Stimulated activated CD4-positive, alpha-beta T cell treated with anti-CD3 and anti-CD28 coated beads, TNF-alpha, amount 100 ng/mL, for 1 hour (primary cell): ENCODE measurements at places on chromosomes 7 and 10.

DNA sequence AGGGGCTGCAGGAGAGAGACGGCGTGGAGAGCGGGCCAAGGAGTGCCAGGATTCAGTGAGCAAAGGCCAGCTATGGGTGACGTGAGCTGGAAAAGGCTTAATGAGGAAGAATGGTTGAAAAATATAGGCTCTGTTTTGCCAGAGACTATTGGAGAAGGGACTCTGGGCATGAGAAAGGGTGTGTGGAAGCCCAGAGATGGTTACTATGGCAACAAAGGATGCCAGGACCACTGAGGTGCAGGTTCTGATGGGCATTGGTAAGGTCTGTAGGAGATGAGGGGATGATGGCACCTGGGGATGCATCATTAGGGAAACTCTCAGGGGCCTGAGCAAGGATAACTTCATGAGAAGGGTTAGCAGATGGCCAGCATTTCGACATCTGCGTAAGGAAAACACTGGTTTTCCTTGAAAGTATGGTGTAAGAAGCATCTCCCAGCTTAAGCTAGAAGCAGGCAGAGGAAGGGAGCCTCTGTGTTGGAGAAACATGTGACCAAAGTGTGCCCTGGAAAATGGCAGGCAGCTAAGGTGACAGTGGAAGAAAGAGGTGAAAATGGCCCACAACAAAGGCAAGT lies 21.6 kb upstream of the FAM180A start:
- no peak for DNase-seq

- DNase-seq, result no peak
Measured at GRCh38 chr7:96084881-96085553, 236.9 kb downstream of the SLC25A13 start.

DNA sequence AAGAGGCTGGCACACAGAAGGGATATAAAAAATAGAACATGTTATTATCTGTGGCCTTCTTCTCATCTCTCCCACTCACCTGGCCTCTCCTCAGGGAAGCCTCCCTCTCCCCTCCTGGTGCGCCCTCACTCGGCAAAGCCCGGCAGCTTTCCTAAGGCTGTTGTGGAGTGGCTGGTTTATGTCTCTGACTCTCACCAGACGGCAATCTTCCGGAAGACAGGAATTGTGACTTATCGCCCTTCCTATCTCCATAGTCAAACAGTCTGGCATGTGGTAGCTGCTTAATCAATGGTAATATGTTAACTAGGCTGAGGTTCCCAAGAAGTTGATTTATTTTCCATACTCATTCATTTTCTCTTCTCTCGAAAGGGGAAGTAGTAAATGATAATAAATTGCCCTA lies 78.7 kb downstream of the ATXN7L1 start:
- no peak for DNase-seq

DNA sequence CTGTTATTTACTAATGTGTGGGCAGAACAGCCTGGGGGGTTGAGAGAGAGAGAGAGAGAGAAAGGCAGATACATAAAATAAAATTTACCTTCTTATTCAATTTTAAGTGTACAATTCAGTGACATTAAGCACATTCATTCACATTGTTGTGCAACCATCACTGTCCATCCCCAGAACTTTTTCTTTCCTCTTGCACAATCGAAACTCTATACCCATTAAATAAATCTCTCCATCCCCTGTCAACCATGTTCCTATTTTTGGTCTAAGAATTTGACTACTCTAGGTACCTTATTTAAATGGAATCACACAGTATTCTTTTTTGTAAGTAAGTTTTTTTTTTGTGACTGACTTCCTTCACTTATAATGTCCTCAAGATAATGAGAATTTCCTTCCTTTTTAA lies 181.6 kb downstream of the SND1 start:
- no peak for DNase-seq

- DNase-seq, result no peak
Measured at GRCh38 chr7:44574287-44574872, 672 bp upstream of the DDX56 start.

DNA sequence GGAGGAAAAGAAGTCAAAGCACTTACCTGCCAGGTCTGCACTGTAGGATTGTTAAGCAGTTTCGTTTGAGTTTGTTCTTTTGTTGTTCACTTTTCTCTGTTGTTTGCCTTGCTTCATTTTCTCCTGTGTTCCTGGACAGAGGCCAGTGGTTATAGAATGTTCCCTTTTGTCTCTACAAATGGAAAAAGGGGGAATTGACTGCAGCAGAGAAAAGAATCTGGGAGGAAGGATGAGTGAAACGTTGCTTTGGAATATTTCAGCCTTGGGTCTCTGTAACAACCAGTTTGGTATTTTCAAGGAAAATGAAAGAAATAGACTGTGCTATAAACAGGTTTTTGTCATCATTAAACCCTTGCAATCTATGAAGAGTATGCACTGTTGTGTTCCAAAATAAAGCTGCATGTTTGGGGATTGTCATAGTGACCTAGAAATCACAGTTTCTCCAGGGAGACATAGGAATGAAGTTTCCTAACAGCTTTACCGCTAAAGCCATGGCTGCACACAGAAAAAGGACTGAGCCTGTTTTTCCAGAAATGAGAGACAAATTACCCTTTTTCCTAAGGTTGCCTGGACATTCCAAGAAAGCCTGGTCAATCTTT lies 60.8 kb upstream of the HABP2 start:
- no peak for DNase-seq

DNA sequence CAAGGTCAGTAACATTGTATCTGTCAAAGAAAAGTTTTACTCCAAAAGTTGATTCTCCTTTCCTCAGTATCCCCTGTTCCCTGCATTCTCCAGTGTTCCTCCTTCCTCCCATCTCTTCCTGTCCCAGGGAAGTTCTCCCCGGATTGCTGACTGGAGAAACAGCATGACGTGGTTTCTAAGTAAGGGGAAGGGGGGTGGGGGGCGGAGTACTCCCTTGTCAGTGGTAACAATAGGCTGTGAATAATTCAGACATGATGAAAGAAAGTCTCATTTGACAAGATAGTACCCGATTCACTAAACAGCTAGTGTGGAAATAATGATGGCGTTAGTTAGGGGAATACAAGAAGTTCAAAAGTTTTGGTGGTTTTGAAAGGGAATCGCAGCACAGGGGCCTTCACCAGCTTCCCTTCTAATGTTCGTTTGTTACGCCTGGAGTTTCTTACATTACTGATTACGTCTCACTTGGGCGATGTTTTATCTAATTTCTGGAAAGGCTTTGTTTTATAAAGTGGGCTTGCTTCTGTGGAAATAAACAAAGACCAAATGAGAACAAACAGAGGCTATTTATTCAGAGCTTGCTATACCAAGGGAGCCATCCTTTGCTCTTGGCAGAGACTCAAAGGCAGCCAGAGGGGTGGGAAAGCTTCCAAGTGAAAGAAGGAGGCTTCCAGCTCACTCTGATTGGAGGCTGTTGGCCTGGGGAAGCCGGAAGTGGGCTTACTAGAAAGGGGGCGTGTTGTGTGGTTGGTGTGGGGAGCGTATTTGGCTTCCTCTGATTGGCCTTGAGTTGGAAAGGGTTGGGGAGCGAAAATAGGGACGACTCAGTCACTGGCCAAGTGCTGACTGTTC lies 453.7 kb downstream of the SDK1 start:
- no peak for DNase-seq

DNA sequence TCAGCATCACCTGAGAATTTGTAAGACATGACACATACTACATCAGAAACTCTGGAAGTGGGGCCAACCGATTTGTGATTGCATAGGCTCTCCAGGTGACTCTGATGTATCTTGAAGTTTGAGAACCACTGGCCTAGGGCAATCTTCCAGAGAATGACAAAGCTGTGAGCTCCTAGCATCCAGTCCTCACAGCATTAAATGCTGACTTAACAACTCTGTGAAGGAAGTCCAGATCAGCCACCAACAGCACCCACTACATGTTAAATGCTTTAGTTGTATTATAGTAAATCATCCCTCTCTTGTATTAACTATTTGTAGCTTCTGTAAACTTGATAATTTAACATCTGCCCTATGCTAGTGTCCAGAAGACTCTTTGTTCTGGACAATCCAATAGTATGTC lies 636.5 kb upstream of the STEAP1 start:
- DNase-seq, result no peak

DNA sequence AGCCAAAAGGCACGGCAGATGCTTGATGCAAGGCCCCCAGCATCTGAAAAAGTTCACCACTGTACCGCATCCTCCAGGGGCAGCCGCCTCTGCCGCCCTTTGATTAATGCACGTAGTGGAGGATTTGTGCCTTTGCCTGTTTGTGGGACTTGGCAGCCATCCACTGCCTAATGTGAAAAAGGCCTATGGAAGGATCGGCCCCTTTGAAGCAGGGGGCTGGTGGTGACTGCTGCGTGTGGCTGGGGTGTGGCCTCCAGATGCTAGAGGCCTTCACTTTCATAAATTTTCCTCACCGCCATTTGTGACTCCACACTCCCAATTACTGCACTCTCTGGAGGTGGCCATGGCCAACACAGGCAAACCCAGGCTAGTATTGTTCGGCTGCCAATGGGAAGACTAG lies 226.0 kb downstream of the BMPER start:
- no peak for DNase-seq

DNA sequence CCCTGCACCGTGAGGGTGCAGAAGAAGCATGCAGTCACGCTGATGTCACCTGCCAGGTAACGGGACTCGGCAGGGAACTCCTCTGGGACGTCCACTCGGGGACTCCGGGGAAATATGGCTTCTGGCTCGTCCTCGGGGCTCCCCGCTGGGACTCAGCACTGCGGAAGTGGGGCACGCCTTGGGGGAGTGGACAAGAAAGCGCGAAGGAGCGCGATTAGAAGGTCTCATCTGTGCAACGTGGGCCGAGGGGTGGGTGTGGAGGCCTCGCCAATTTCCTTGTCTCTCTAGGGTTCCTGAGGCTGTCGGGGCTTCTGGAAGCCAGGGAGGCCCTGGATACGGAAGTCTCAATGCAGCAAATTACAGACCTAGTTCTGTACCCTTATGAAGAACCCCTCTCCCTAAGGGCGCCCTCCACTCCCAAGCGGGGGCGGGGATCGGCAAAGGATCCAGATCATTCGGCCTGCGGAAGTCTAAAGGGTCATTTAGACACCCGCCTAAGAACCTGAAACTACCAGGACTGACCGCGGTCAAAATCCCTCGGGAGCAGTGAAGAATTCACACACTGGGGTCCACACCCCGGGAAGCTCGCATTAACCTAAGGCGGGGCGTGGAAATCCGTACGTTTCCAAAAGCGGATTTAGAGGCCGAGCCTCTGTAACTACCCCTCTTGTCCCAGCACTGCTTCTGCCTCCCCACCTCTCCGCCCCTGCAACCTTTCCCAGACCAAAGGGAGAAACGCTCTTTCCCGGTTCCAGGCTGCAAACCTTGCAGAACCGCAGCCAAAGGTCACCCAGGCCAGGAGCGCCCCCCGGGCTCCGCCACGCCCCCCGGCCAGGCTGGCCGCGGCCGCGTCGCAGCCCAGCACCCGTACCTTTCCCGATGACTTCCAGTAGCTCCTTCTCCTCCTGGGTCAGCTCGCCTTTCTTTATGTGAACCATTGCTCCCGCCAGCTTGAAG lies 640 bp downstream of the ANKMY2 start:
- no peak for DNase-seq

DNA sequence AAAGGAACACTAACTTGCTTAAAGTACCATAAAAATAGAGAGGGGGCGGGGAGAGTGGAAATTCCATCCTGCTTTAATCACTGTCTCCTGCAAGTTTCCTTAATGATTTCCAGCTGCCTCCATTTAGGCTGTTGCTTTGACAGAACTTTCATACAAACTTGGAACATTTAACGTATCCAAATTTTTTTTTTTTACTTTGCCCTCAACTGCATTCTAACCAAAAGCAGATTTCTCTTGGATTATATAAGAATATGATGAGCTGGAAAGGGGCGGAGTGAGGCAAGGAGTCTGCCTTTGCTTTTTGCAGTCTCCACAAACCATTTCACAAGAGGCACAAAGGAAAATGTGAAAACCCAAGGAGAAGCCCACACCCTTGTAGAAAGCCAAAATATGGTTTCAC lies 46.6 kb upstream of the COL1A2 start:
- no peak for DNase-seq

DNA sequence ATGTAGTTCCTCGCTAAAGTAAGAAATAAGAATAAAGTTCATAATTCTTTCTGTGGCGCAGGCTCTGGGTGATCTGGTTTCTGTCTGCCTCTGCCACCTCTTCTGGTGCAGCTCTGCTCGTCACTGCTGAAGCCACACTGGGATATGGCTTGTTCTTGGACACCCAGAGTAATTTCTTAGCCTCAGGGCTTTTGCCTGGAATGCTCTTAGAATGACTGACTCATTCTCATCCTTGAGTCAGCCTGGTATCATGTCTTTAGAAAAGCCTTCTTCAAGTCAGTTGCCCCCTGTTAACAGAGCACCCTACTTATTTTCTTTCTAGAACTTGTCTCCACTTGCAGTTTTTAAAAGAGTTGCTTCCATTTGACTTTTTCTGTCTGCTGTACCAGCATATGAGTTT lies 2.0 kb downstream of the ZSCAN25 start:
- DNase-seq, result no peak

- DNase-seq, result no peak
Measured at GRCh38 chr7:99848420-99849216, 20.8 kb downstream of the CYP3A43 start.

DNA sequence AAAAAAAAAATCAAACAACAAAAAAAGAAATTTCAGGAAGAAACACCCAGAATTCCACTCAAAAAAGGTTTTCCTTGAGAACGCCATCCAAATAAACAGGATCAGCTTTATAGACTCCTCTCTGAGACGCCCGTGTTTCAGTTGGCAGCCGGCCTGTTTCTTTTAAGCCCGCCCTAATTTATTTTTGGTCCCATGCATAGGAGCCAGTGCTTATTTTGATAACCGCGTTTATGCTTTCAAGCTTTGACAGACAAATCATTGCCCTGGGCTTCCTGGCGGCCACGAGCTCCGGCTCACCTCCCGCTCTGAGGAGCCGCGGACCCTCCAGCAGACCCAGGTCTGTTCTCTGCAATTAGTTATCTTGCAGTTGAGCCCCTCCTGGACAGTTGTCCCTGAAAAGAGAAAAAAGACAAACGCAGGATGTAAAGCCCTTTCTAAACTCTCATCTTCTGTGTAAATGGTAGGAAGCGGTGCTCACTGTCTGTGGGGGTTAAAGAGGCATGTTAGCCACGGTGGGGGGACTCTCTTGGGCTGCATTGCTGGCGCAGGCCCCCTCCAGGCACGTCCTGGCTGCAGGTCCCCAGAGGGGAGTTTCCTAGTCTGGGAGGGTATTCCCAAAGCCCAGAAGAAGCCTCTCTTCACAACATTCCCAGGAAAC lies 22.2 kb upstream of the UNCX start:
- DNase-seq, result no peak

DNA sequence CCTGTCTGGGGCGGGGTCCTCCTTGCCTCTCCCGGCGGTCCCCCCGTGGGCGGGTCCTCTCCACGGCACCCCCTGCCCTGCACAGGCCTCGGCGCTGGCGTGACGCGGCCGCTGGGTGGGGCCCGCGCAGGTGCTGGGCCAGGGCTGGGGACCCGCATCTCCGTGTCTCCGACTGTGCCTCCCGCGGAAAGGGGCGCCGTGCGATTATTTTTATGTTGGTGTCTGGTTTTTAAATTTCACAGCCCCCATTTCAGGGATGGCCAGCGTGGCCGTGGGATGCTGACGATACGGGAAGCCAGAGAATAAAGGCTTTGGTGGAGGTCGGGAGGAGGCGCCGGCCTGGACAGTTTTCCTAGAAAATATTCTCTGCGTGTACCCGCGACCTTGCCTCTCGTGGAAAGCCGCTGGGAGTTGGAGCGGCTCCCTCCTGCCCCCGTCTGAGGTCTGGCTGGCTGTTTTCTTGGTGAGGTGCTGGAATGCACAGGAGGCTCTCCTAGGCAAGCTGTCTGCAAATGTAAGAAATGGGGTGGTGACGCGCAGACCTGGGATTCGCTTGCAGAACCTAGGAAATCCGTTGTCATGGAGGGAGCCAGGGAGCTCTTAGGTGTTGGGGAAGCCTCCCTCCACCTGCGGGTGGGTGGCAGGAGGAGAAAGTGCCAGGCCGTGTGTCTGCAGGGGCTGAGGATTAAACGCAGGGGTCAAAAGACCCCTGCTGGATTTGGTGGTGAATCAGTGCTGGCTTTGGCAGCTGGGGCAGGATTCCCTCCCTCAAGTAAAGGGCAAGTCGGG lies 28.7 kb upstream of the JAKMIP3 start:
- no peak for DNase-seq
